ENCODE measurements at places on chromosomes 1 and 21. TPM values are rescaled to one million over a fixed set of nuclear protein-coding genes. Genes with fewer than 3 reads are reported as not detected.

The HSD3B1 gene
- not detected for total RNA-seq

The ATP5PO gene
- total RNA-seq = 334 TPM

The NBPF10 gene
- 0.55 TPM for total RNA-seq

- DNase-seq = no peak
Measured at GRCh38 chr21:28282833-28283232, 709.8 kb downstream of the LTN1 start.

- DNase-seq = no peak
Measured at GRCh38 chr1:41327383-41327999, 33.7 kb upstream of the FOXO6 start.

- peak; percentile 86 for DNase-seq
Measured at GRCh38 chr1:226355669-226356551, 46.9 kb upstream of the LIN9 start.
